T-helper 1 cell treated with Interleukin-12 subunit alpha and Interleukin-12 subunit beta and Interleukin-4 antibody, amounts not matched to agents 30 ng/mL and 1 ng/mL, for 36 hours (primary cell): ENCODE measurements at places on chromosomes 16 and 17. TPM values are rescaled to one million over a fixed set of nuclear protein-coding genes. Genes with fewer than 3 reads are reported as not detected.

Gene SCIMP
- total RNA-seq: not detected in 2 replicates

Gene RNF112
- 0.24 and 0.96 TPM in 2 replicates for total RNA-seq

Gene C1QTNF8
- total RNA-seq: not detected in 2 replicates

Gene STH
- total RNA-seq: not detected in 2 replicates

Gene ARL5C
- not detected in 2 replicates for total RNA-seq

Gene NDEL1
- total RNA-seq: 61.5 and 72.4 TPM in 2 replicates

Gene XAF1
- total RNA-seq: 432 and 434 TPM in 2 replicates

Gene PRDM7
- not detected in 2 replicates for total RNA-seq

Gene RAMP2
- not detected in 2 replicates for total RNA-seq

Gene VWA3A
- 0.20 and 0.32 TPM in 2 replicates for total RNA-seq

Gene MYL4
- 0.39 TPM in 1 of 2 replicates, not detected in the other for total RNA-seq

Gene TMEM208
- total RNA-seq: 52.6 and 52.9 TPM in 2 replicates

Gene ITGB4
- 0.78 and 0.91 TPM in 2 replicates for total RNA-seq

Gene EFCAB5
- 1.1 and 1.9 TPM in 2 replicates for total RNA-seq

Gene SYT17
- total RNA-seq: not detected in 2 replicates

Gene CBFA2T3
- total RNA-seq: 0.51 TPM in 2 replicates
